KG1 (cell line): ENCODE measurements at places on chromosomes 7 and 10.

DNA sequence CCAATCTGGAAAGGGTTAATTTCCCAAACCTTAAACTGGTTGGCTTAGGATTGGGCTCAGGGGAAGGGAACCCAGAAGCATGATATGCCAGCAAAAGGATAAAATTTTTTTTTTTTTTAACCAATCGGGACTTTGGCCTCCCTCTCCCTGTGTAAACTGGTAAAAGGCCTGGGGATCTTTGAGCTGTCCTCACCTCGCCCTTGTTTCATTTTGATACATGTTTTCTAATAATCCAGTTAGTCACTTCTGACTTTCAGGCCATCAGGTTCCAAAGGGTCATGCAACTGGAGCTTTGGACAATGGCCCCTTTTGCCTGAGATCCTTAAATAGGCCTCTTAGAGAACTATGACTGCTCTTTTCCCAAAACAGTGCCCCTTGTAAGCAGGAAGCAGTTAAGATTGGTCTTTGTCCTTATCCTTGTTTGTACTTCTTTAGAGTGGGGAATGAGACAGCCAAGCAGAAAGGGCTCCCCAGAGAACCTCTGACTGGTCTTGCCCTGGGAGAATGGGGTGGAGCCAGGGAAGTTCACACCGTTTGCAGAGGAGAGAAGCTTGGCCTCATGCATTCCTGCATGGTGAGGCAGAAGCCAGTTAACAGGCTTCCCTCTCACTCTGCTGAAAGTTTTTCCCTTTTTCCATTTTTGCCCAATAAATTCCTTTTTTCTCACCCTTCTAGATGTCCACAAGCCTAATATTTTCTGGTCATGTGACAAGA, 424.2 kb upstream of the CNTNAP2 start:
- no peak for DNase-seq

DNA sequence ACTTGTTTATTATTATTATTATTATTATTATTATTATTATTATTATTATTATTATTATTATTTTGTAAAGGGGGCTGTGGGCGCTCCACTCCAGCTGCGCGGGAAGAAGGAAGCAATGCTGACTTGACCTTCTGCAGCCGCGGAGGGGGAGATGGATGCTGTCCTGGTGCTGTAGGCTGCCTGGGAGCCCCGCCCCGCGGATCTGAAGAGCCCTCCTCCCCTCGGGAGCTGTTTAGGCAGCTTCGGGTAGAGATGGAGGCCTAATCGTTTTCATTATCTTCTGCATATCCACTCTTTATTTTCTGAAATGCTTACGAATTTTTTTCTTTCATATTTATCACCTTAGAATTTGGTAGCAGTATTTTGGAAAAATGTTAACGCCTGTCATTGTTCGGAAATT, 101.2 kb upstream of the KLF6 start:
- DNase-seq: no peak

DNA sequence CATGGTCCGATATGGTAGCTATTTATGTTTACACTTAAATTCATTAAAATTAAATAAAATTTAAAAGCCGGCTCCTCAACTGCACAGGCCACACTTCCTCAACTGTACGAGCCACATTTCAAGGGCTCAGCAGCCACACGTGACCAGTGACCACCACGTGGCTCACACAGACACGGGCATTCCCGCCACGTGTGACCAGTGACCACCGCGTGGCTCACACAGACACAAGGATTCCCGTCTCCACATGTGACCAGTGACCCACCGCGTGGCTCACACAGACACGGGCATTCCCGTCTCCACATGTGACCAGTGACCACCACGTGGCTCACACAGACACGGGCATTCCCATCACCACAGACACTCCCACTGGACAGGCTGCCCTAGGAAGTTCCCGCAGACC, 91.3 kb downstream of the PDGFA start:
- DNase-seq: no peak

DNA sequence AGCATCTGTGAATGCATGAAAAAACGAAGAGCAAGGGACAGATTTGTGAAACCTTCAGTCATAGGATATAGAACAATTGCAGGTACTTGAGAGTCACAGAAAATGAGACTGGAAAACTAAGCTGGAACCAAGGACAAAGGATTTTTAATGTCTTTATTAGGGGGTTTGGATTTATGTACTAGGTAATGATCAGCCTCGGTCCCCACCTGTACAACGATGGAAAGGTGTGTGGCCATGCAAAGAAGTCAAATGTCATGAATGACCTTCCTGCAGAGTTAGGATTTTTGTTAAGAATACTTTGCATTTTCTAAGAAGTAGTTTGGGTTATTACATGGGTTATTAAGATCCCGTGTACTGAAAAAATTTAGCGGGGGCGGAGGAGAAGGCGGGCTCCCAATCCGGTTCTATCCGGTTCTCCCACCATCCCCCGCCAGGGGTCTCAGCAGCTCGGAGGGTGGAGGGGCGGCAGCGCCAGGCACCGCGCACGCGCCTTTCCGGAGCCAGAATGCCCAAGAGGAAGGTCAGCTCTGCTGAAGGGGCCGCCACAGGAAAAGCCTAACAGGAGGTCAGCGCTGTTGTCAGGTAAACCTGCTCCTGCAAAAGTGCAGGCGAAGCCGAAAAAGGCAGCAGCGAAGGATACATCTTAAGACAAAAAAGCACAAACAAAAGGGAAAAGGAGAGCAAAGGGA, 327.5 kb upstream of the PLXDC2 start:
- DNase-seq: no peak

DNA sequence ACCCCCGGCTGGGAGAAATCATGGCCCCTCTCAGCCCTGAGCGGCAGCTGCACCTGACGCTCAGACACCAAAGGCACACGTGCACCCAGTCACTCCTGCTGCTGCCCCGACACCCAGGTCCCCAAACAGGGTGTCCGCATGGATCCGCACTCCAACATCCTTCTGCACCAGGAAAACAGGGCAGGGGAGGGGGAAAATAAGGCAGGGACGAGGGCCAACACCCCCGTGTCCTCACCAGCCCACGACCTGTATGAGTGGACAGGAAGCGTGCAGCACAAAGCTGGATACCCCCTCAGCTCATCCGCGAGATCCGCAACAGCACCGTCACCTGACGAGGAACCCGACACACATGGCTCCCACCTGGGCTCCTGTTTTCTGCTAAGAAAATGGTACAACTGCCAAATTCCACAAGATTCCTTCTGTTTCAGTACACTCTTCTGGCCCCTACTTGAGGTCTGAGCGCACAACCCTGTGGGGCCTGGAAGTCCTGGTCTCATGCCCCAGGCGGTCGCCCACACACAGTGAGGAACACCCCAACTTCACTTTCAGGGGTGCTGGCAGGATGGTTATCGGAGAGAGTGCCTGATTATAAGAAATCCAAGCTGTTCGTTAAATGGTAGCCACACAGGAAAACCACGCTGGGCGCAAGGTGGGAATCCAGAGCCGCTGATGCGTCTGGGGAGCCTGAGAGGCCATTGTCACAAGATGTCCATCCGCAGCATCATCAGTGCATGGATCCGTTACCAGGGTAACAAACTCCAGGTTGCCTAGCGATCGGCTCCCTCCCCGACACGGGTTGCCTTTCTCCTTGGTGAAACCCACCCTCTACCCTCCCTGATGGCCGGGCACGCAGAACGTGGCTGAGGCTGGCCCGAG, 63.6 kb downstream of the ZRANB1 start:
- DNase-seq: no peak

- no peak for DNase-seq
Measured at GRCh38 chr7:147984265-147984664, 606.3 kb upstream of the C7orf33 start.

GRCh38 chr7:6658618-6659345, 21.7 kb downstream of the ZNF316 start:
- no peak for DNase-seq

- no peak for DNase-seq
Measured at GRCh38 chr7:129702316-129702715, 90.8 kb downstream of the NRF1 start.

GRCh38 chr10:81108516-81109199, 571.0 kb downstream of the SH2D4B start:
- DNase-seq: no peak

DNA sequence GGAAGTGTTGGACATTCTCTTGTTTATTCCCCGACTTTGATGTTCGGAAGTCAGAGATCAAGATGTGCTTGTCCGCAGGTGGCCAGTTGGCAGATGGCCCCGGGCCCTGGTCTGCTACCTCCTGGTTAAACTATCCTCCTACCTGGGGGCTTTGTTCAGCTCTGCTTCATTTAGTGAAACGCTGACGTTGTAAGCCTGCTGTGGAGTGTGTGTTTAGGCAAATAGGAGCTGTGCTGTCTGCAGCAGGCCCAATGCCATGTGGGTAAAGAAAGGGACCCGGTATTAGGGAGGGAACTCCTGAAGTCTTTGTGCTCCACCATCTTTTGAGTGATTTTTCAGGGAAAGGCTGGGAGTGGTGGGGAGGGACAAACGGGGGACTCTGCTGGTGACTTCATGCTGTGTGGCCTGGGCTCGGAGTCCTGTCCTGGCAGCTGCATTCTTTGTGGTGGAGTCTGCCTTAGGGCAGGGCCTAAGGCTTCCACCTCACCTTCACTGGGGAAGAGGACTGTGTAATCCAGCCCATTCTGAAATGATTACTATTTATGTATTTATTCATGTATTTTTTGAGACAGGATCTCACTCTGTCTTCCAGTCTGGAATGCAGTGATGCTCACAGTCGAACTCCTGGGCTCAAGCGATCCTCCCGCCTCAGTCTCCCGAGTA, 171.1 kb upstream of the KLF6 start:
- no peak for DNase-seq

DNA sequence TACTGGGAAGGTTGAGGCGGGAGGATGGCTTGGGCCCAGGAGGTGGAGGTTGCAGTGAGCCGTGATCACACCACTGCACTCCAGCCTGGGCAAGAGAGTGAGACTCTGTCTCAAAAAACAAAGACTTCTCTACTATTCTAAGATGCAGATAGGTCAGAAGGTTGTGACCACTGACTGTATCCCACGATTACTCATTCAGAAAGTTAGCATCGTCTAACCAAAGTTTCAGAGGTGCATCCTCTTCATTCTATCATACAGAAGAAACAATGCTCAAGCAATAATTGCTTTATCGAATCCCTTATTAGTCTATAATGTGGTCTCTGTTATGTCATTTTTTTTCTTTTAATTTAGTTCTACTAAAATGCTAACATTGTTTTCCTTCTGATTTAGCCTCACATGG, 348.7 kb upstream of the LRGUK start:
- DNase-seq: no peak

- no peak for DNase-seq
Measured at GRCh38 chr10:36771725-36772124, 353.7 kb upstream of the ANKRD30A start.

GRCh38 chr7:139898483-139898882, 69.4 kb downstream of the TBXAS1 start:
- DNase-seq: no peak

- no peak for DNase-seq
Measured at GRCh38 chr7:68511281-68511680, 1087.0 kb upstream of the AUTS2 start.

DNA sequence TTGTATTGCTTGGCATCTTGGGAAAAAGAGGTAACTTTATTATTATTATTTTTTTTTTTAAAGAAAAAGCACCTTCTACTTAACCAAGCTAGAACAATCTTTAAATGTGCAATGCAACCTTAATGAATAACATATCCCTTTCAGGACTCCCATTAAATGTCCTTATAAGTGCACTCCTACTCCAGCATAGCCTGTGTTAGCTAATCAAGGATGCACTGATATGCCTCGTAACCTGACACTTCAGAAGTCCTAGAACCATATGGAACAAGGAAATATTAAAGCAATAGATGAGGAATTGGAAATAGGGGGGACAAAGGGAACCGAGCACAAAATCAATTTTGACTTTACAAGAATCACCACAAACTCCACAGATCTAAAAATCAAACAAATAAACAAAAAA, 522.4 kb downstream of the PARD3 start:
- no peak for DNase-seq

DNA sequence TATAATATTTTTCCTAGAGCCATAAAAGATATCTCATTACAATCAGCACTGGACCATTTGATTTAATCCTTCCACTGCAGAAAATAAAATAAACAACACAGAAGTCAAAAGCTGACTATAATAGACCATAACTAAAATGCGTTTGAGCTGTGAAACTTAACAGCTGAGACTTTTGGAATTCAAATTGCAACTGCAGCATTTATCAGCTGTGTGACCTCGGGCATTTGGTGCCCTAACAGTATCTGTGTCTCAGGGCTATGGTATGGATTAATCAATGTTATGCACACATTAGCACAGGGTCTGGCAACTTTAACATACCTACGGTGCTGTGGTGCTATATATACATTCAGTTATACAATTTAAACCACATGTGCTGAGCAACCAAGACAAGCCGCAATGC, 160.1 kb downstream of the COL28A1 start:
- no peak for DNase-seq

DNA sequence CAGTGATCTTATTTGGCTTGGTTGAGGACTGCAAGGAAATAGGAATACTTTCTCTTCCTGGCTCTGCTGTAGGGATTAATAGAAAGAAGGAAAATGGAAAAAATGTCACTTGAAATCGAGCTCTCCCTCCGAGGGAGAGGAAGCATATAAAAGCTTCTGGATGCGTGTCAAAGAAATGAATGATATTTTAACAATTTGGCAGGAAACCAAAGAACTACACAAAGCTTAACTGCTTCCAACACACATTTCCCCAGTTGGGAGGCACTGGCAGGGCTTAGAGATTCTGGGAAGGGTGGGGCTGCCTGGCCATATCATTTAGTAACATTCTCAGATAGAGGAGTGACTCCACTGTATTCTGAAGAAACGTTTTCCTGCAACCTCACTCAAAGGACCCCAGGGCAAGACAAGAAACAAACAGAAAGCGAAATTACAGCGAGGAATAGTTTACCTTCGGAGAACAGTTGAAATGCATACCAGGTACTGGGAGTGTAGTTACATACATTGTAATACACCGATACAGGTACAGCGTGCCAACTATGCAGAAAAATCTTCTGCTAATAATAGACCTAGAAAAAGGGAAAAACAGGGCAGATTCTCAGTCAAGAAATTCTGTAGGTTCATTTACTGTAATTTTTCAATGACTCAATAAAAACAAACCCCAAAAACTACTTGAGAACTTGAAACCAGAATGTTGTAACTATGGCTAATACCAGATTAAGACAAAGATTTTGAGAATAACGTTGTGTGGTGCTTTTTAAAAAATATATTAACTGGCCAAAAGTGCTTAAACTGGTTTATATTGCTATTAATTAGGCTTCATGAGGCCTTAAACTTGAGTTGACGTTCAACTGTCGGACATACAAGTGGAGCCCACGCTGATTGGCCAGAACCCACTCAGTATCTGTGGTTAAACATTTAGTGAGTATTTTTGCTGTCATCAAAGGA, 75.7 kb upstream of the ASAH2 start:
- no peak for DNase-seq
